ENCODE measurements at places on chromosomes 3 and 15. TPM values are rescaled to one million over a fixed set of nuclear protein-coding genes. Genes with fewer than 3 reads are reported as not detected.

DNA sequence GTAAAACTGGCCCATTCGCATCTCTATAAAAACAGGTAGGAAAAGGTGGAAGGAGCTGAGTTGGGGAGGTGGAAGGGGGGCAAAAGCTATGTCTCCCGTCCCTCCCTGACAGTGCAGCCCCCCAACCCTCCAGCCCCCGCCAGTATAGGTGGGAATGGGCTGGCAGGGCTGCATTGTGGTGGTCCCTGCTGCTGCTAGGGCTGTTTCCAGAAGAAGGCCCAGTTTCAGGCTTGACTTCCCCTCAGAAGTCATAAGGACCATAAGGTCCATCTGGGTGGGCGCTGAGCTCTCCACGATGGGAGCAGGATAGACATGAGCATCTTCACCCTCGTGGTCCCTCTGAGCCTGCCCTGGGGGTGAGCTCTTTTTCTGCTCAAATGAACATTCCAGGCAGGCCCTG is 44.2 kb downstream of the APBA2 start:
- no peak for DNase-seq

DNA sequence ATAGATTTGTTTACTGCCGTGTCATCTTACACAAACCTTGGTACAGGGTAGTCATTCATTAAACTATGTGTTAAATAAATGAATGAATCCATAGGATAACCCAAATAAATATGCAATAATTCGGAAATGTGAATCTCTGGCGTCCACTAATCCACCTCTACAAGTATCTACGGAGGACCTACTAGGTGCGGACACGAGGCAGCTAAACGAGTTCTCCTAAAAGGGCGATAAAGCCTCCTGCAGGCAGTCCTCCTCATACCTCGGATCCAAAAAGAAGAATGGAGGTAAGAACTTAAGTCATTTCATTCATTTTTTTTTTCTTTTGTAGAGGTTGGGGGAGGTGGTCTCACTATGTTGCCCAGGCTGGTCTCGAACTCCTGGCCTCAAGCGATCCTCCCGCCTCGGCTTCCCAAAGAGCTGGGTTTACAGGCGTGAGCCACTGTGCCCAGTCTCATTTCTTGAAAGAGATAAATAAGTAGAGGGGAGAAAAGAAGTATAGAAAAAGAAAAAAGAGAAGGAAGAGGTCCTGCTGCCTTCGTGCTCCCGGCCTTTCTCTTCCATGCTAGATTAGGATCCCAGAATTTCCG is 706 bp upstream of the RPL35A start:
- DNase-seq: no peak

- peak; percentile 9 for DNase-seq
Observed at GRCh38 chr3:18061737-18062656, 319.6 kb upstream of the TBC1D5 start.

The MAPKBP1 gene
- 11.9 TPM for total RNA-seq

The GPR149 gene
- total RNA-seq: not detected

The CHRNA3 gene
- total RNA-seq: 0.40 TPM

The DCBLD2 gene
- total RNA-seq: 846 TPM

Measured in epithelial cell of proximal tubule (primary cell).